Endodermal cell (in vitro differentiated cells): ENCODE measurements at places on chromosomes 3 and 15.
A peak's percentile ranks its signal among the peaks of the same experiment; 100 is the strongest.

- no peak for DNase-seq
These were observed 375 bp upstream of the MYZAP start for GRCh38 chr15:57591237-57591821.

DNA sequence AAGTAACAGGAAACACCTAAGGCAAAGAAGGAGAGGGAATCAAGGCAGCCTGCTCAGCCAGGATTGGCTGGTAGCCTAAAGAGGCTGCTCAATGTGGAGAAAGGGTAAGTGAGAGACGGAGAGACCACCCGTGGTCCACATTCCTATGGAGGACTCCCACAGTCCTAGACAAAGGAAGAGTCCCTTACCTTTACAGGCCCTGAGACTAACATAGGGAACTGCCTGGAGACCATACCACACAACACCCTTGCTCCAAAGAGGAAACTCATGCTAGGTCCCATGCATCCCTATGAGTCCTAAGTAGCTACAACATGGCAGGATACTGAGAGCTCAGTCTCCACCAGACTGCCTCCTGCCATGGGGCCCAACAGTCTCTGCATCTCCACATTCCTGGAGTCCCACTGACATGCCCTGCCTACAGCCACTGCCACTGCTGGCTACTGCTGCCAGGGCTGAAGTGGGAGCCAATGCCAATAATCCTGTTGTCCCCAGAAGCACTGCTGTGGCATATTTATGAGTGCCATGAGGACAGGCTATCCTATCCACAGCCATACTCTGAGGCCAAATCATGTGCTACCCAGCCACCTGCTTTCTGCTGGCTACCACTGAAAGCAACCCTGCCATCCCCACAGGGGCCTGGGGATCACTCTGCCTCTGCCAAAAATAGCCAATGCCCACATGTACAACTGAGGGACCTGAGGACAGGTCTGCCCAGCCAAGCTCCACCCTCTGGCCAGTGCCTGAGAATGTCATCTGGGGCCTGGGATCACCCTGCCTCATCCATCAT, 45.0 kb downstream of the COPS2 start:
- peak; percentile 85 for DNase-seq

GRCh38 chr15:74173380-74174218, at the start of gene ISLR:
TSS of gene ISLR (plus strand) at chr15:74173710. CDS start at chr15:74174859, 1,149 bp downstream.
- peak; percentile 56 for DNase-seq

GRCh38 chr3:39448506-39449233, 18.8 kb upstream of the MOBP start:
- peak; percentile 40 for DNase-seq

DNA sequence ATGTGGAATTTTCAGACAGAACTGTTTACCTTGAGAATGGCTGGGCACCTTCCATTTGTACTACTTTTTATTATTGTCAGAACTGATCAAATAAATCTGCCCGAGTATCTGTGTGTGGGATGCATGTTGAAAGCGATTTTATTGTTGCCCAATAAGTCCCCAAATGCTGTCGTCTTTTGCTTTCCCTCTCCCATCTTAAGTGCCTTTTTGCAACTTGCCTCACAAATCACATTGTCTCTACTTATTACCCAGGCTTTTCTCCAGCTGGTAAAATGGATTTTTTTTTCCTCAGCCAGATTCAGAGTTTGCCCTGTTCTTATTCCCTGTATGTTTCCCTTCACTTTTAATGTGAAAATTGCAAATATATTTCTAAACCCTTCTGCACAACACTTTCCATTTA, 163.1 kb downstream of the CNTN4 start:
- no peak for DNase-seq

GRCh38 chr3:115663414-115663813, 40.1 kb downstream of the GAP43 start:
- DNase-seq: no peak

DNA sequence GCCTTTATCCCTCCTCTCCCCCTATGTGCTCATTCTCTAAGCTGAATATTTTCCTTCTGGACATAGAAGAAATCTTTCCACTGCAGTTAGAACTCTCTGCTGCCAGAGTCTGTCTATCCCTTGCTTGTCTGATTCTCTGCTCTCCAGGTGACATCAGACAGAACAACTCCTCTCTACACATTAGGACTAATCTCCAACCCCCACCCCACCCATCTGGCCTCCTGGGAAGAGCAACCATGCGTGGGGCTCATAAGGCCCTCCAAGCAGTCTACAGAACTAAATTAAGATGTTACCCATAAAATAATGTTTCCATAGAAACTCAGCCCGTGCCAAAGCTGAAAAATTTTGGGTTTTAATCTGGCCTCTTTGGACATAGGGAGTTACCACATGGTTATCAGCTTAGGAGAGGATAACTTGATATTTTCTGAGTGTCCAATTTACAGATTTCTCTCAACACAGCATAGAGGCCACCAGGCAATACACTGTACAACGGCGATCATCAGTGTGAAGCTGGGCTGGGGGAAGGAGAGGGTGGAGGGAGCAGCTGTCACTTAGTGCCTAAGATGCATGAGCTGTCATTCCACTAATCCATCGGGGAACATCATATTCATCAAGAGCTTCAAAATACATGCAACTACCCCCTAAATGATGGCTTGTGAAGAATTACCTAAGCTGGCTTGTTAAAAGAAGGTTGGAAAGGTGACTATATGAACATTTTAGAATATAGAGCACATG, 199.4 kb downstream of the CLSTN2 start:
- DNase-seq: no peak

- DNase-seq: no peak
These were observed 17.9 kb upstream of the COPG1 start for GRCh38 chr3:129231331-129232119.

DNA sequence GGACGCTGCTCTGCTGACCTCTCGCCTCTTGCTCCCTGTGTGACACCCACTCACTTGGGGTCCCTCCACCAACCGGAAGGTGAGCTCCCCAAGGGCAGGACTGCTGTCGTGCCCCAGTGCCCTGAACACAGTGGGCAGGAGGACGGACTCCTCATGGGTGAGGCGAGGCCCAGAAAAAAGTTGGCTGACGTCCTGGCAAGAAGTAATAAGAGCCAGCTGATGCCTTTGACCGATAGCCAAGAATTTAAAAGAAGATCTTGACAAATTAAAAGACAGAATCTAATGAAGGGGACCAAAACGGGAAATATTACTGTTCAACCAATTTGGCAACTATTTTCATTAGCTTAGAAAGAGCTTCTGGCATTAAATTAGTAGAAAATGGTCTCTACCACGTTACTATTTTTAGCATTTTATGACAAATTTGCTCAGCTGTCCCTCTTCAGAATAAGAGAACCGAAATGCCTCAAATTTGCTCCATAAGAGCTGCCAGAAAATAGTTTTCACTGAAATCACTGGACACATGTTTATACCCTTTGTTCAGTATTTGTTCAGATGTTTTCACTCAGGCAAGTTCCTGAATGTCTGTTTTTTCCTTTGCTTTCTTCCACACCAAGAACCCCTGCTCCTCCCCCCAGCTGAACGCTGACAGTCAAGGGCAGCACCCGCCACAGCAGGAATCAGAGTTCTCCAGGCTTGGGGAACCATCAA, 60.5 kb downstream of the XXYLT1 start:
- DNase-seq: no peak

GRCh38 chr3:175105066-175105465, 245.9 kb downstream of the NAALADL2 start:
- DNase-seq: no peak

GRCh38 chr3:191314109-191314728, 15.0 kb upstream of the CCDC50 start:
- no peak for DNase-seq
